ENCODE measurements at places on chromosomes 1 and 21.

- DNase-seq = no peak
These were observed 113.0 kb upstream of the VAV3 start for GRCh38 chr1:108077991-108078390.

DNA sequence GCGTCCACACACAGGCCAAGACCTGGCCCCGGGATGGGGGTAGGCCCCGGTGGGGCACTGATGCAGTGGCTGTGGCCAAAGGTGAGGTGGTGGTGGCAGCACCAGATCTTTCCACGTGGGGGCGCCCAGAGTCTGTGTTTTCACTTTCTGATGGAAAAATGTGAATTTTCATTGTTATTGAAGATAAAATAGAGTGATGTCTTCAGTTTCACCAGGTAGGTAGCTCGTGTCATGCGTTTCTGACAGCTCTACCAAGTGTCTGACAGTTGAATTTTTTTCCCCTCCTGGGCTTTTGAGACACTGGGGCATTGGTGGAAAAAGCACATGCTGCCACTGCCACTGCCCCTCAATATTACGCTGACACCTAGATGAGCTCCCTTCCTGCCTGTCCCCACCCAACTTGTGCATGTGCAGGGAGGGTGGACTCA is 40.0 kb upstream of the MAGOH start:
- DNase-seq = no peak

- no peak for DNase-seq
These were observed 49.1 kb upstream of the CCDC27 start for GRCh38 chr1:3702990-3703728.

- DNase-seq = no peak
These were observed 49.8 kb upstream of the MTF2 start for GRCh38 chr1:93029317-93029716.

GRCh38 chr1:168918860-168919741 is 187.4 kb upstream of the ATP1B1 start:
- DNase-seq = no peak

- no peak for DNase-seq
These were observed 87.6 kb upstream of the DUSP10 start for GRCh38 chr1:221829327-221830015.

DNA sequence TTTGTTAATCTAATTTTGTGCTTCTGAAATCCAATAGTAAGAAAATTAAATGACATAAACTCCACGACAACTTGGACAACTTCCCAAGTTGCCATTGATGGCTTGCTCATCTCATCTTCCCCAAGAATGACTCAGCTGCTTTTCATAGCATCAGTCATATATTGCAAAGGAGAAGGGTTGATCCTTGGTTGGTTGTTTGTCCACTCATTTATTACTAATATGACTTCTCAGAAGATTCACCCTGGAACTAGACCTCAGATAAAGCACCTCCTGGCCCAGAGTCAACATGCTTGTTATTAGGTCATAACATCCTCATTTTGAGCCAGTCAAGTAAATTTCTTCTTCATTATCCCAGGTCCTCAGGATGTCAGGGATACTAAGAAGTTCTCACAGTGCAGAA is 2.3 kb upstream of the LCE3D start:
- no peak for DNase-seq

- peak; percentile 40 for DNase-seq
These were observed 1.4 kb upstream of the IL24 start for GRCh38 chr1:206895837-206896242.

- DNase-seq = no peak
These were observed 28.3 kb downstream of the DPT start for GRCh38 chr1:168700575-168701268.

DNA sequence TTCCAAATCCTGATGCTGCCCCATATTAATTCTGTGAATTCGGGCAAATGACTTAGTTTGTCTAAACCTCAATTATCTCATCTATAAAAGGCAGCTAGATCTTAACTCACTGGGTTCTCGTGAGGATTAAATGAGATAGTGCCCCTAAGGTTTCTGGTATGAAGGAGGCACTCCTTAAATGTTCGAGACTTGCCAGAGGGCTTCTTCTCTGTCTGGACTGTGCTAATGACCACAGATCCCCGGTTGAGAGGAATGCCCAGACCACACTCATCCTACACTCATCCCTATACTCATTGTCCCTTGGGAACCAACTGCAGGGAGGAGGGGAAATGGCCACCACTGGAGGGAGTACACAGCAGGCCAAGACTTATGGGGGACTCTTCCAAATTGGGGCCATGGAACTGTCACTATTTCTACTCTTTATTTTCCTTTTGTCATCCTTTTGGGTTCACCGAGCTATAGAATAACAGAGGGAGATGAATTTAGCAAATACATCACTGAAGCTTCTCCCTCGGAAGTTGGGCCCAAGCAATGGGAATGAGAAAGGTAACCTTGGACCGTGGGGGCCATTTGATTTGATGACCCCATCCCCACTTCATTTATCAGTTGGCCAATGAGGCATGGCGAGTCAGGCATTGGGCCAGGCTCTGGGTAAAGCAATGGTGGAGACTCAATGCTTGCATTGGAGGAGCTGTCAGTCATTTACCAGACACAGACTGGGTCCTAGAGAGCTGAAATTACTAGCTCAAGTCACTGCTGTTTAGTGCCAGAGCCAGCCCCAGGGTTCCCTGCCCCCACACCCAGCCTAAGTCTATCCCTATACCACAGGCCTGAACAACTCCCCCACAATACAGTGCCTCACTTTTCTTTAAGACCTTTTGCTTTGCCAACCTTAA is 5.1 kb downstream of the ATF3 start:
- no peak for DNase-seq

DNA sequence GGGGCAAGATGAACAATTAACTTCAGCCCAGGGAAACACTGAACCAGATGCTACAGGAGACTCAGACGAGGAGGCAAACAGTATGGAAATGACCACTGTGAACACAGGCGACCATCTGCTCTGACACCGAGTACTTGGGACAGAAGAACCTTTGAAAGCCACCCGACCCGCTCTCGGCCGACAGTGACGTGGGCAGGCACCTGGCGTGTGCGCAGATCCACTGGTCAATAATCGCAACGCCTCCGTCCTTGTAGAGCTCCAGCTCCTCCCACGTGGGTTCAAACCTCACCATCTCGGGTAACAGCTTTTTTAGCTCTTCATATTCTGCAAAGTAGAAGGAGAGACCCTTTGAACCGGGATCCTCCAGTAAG is 20.3 kb downstream of the POFUT2 start:
- no peak for DNase-seq

DNA sequence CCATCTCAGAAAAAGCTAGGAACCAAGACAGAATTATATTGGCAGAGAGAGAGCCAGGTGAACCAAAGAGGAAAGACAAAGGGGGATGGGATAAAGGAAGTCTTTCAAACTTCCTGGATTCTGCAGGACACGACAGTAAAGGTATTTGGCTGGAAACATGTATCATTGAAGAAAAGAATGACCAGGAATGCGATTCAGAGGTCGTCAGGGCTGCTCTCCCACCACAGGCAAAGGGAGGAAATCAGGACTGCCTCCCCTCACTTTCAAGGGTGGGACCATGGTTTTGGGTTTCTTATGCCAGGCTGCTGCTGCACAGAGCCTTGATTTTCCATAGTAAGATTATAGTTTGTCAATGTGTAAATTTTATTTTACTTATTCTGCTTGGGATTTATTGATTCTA is 848.8 kb downstream of the BRINP3 start:
- DNase-seq = no peak

DNA sequence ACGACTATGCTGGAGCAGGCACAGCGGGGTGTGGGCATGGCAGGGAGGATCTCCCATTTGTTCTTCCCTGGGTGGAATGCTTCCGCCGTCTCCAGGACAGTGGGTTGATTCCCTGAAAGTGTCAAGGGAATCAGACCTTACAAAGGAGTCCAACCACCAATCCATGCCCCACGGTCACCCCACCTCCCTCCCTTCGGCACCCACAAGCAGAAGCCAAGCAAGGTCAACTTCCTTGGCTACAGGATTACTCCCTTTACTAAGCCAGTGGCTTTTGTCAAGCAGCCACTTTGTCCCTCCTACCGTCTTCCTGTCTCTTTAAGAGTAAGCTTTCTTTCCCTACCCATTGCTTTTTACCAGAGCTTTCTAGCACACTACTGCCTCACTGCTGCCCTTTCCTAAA is 15.9 kb upstream of the NUAK2 start:
- no peak for DNase-seq

- DNase-seq = no peak
These were observed 24.4 kb downstream of the MCOLN2 start for GRCh38 chr1:84972377-84972987.

DNA sequence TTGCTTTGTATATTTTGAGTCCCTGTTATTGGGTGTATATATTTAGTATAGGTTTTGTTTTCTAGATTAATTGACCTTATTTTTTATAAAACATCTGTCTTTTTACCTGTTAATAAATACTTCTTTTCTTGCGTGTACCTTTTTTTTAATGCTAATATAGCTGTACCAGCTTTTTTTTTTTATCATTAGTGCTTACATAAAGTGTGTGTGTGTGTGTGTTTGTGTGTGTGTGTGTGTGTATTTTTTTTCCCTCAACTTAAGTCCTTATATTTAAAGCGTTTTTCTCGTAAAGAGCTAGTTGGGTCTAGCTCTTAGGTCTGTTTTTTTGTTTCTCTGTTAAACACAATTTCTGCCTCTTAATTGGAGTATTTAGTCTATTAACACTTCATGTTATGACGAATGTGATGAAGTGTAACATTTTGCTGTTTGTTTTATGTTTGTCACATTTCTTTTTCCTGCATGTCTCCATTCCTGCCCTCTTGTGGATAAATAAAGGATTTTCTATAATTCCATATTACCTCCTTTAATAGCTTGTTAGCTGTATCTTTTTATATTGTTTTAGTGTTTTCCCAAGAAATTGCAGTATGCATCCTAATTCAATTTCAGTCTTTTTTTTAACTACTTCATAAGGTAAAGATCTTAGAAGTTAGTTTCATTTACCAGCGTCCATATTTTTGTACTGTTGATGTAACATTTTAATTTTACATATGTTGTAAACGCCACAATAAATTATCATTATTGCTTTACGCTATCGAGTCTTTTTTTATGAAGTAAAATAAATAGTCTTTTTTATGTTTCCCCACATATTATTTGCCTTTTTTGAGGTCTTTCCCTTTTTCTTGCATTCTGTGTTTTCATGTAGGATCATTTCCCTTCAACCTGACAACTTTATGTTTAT is 4.3 kb downstream of the PRMT2 start:
- DNase-seq = no peak

GRCh38 chr1:198113342-198113750 is 43.5 kb upstream of the NEK7 start:
- DNase-seq = no peak

DNA sequence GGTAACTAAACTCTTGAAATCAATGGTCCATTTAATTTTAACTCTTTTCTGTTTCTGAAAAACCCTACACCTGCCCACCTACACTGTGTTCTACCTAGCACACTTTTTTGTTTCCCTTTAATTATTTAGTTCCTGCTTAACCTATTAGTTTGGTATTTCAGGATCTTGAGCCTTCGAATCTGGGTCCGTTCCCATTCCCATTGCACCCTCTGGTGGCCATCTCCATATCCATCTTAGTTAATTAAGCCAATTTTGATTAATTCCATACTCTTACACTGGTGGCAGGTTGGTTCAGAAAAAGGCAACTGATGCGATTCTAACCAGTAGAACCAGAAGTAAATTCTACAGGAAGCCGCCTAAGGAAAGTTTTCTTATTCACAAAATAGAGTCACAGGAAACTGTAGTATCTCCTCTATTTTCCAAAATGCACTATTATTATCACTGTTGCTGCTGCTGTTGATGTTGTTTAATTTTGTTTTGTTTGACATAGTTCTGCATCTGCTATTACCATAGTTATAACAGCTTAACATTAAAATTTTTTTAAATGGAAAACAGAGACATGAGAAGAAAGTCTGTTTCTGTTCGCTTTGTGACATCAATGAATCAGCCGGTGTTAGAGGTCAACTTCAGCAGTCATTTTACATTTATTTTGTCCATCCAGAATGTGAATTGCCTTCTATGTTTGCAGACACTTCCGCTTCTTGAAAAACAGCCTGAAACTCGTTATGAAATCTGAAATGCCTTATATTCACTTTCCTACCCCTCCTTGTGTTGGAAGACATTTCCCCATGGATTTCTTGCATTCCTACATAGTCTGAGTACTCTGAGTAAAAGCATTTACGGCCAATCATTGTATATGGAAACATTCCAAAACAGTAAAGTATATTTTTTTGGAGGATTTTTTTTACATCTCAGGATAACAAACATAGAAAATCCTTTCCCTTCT is 115.5 kb upstream of the NCAM2 start:
- DNase-seq = no peak

- no peak for DNase-seq
These were observed 128.0 kb upstream of the ADGRL2 start for GRCh38 chr1:81672766-81673165.

DNA sequence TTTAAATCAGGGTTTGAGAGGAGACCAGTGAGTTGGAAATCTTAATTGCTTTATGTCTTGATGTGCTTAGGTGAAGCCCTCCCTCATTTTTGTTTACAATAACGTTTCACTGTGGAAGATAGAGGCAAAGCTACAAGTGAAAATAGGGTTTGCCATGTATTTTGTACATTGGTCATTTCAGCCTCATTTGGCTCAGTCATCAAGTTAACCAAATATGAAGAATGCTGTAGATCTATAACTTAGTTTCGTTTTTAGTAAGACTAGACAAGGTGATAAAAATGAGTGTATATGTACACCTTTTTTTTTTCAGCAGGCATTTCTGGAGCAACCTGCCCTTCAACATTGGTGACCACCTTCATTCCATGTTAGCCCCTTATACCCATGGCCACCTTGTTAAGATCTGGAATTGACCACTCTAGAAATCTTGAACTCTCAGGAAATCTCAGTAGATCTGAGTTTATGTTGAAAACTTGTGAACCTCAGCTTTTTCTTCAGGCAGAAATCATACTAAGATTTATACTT is 2.9 kb downstream of the NFYC start:
- DNase-seq = no peak

- DNase-seq = no peak
These were observed 33.5 kb downstream of the ECE1 start for GRCh38 chr1:21256776-21257175.

GRCh38 chr1:154863315-154864174 is 6.5 kb downstream of the KCNN3 start:
- DNase-seq = peak; percentile 42

DNA sequence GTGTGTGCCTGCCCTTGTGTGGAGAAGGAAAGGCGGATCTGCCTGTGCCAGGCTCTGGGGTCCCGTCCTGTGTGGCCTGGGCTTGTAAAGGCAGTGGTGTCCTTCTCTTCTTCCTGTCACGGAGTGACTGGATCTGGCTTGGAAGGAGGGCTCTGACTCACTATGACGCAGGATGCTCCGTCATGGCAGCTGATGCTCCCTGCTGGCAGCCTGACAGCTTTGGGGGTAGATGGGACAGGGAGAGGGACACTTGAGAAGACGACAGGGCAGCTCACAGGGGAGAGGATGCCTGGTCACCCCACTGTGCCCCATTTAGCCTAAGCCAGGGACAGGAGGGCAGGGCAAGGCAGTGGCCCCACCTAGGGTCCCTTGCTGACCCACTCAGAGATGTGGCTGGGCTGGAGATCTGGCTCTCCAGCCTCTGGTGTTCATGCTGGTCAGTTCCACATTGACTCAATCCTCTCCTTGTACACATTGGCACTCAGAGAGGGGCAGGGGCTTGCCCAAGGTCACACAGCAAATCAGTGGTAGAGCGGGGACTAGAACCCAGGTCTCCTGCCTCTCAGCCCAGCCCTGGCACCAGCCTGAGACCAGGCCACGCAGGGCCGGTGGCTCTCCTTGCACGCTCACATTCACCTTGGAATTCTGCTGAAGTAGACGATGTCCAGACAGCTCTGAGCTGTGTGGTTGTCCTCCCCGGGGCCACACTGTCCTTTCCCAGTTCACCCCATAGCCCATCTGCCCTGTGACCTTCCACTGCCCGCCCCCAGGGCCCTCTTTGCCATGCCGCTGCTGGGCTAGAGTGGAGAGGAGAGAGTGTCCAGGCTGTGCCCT is 2.8 kb upstream of the FAM131C start:
- DNase-seq = no peak

All from NCI-H510A (cell line).